ENCODE measurements at places on chromosomes 16 and 17.

GRCh38 chr16:79601092-79601930 is 774 bp upstream of the MAF start:
- peak; percentile 41 for DNase-seq

DNA sequence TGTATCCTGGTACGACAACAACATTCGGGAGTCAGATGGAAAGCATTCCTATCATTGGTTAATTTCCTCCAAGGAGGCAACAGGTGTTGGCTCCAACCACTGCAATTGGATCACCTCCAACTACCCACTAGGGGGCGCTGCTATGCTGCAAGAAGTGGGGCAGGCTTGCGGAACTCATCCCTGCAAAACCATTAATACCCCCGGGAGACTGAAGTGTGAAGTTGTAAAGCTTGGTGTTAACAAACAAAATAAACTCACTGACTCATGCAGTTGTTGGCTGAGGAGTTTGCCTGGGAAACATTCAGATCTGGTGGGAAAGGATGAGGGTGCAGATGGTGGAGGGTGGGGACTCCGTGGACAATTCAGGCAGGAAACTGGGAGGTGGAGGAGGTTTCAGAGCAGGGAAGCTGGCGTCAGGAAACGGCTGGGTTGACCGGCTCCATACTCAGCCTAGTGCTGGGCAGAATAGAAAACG is 84.9 kb downstream of the HS3ST2 start:
- DNase-seq: peak; percentile 21

- DNase-seq: no peak
Measured at GRCh38 chr17:78558989-78559388, 18.2 kb downstream of the DNAH17 start.

GRCh38 chr17:47718634-47719405 is 14.2 kb upstream of the TBX21 start:
- no peak for DNase-seq

DNA sequence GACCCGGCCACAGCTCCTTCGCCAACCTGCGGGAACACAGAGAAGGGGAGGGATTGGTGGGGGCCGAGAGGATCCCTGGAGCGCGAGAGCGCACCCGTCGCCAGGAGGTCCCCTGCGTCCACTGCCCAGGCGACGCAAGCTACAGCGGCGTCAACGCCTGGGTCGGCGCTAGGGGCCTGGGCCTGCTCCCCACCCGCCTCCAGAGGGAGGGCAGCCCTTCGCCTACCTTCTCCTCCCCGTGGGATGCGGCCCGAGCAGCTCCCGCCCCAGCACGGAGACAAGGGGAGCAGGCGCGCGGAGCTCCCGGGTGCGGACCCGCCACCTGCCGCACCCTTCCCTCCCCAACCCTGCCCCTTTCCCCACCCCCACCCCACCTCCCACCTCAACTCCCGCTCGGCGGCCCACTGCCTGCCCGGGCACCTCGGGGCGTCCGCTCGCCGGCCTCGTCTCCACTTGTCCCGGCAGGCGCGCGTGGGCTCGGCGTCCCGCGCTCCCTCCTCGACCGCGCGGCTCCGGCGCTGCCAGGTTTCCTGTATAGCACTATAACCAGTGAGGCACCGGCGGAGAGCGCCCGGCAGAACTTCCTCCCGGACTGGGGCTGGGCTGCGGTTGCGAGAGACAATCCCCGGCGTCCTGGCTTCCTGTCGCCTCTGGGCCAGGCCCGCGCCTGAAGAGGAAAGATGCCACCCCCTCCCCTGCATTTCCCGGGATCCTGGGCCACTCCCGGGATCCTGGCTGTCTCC is 119.1 kb upstream of the SMURF2 start:
- DNase-seq: peak; percentile 26

DNA sequence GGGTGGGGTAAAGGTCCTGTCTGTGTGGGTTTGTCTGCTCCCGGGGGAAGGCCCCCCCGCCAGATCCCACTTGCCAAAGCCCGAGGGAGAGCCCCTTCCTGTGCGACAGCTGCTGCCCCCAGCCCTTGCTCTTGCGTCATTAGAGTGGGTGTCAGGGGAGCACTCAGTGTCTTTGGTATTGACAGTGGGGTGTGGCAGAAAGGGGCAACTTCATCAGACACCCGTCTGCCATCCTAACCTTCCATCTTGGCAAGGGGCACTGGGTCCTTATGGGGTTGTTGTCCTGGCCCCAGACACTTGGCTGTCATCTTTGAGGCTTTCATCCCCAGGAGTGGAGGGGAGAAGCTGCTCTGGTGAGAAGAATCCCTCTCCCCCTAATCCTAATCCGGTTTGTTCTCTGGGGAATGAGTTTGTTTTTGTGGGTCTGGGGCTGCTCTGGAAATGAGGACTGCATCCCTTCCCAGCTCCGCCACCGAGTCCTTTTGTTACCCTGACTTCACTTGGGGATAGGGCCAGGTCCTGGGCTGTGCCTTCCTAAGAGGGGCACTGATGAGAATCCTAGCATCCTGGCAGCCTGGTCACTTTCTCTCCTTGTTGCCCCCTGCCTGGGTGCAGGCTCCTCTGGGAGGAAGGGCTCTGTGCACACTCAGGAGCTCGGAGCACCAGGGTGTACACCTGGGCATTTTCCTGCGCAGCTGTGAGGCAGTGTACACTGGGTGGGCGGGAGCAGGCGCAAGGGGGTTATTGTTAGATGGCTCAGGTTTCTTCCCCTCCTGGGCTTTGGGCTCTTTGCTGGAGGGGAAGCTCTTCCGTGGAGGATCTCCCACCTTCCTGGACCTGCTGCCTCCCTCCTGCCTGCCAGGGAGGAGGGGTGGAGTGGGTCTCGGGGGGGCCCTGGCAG is 21.1 kb downstream of the GJD3 start:
- DNase-seq: no peak

- peak; percentile 27 for DNase-seq
Measured at GRCh38 chr17:82457073-82457928, 1.2 kb upstream of the NARF start.

DNA sequence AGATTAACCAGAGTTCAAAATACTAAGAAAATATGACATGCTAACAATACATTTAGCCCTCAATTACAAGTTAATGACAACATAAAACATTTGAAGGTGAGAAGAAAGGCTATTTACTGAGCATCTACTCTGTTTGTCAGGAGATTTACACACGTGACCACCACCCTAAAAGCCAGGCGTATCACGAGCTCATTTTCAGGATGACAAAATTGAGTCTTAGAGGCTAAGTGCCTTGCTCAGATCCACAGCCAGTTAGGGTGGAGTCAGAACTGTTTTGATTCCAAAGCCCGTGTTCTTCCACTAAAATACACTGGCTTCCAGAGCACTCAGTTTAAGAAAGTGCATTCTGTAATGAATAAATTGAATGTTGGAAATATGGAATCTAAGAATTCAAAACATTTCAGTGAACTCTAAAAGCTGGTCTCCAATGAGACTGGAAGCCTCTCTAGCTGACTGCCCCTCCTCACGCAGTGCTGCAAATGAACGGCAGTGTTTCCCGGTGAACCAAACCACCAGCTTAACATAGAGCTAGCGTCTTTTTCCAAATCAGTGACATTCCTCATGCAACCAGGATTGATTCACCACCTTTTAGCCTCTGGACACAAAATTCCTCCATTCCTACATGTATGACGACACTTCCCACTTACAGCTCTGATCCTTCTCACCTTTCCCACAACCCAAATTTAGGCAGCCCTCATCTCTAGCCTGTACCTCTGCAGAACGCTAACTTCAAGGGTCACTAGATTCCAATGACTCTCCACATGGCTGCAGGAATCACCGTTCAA is 5.9 kb downstream of the ZDHHC7 start:
- DNase-seq: peak; percentile 68

GRCh38 chr16:82016263-82016662 is 5.0 kb upstream of the SDR42E1 start:
- peak; percentile 61 for DNase-seq

- no peak for DNase-seq
Measured at GRCh38 chr16:25094596-25094995, 16.9 kb upstream of the LCMT1 start.

DNA sequence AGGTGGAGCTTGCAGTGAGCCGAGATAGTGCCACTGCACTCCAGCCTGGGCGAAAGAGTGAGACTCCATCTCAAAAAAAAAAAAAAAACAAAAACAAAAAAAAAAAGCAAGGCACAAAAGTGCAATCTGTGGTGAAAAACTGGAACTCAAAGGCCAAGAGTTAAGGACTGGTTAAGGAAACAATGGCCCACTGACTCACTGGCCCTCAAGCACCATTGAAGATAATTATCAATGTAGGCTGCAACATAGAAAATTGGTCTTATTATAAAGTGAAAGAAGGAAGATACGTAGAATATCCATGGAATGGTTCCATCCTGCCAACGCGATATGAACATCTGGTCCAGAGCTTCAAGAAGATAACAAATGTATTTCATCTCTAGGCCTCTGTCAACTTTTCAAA is 444.2 kb downstream of the SOX9 start:
- DNase-seq: no peak

DNA sequence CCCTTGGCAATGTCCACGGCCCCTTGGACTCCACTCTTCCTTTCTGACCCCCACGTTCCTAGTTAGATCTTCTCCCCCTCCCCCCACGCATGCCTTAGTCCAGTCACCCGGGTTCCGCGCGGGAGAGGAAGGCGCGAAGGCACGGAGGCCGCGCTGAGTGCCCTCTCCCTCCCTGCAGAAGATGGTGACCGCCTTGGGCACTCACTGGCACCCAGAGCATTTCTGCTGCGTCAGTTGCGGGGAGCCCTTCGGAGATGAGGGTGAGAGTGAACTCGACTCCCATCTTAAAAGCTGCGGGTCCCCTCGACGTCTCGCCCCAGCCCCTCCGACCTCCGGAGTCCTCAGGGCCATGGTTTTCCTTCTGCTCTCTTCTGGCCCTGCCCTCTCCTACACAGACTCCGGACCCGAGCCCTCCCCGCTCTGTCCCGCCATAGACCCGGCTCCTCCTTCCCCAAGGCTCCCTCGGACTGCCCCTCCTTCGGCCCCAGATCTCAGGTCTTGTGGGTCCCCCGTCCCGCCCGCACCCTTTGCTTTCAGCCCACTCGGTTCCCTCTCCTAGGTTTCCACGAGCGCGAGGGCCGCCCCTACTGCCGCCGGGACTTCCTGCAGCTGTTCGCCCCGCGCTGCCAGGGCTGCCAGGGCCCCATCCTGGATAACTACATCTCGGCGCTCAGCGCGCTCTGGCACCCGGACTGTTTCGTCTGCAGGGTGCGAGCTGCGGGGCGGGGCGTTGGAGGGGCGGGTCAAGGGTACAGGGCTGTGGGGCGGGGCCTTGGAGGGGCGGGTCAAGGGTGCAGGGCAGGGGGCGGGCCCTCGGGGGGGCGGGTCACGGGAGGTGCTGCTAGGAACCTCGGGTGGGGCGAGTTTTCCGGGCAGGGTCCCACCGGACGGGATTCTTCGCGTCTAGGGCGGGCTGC is 4.6 kb downstream of the TGFB1I1 start:
- peak; percentile 54 for DNase-seq

DNA sequence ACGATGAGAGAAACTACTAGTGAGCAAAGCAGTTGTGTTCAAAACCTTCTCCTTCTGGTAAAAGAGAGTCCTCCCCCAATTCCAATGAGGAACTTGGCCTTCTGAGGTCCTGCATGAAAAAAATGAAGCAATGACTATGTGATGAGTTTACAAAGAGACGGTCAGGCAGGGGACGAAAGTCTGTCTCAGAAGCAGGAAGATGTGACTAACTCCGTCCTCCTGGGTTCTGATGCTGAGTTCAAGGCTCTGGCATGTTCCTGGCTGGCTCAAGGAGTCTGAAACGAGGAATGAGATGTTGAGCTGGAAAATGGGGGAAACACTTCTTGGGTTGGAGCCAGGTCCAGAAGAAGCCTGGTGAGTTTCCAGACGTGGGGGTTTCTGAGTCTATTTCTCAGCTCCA is 129.6 kb downstream of the CPPED1 start:
- peak; percentile 9 for DNase-seq

DNA sequence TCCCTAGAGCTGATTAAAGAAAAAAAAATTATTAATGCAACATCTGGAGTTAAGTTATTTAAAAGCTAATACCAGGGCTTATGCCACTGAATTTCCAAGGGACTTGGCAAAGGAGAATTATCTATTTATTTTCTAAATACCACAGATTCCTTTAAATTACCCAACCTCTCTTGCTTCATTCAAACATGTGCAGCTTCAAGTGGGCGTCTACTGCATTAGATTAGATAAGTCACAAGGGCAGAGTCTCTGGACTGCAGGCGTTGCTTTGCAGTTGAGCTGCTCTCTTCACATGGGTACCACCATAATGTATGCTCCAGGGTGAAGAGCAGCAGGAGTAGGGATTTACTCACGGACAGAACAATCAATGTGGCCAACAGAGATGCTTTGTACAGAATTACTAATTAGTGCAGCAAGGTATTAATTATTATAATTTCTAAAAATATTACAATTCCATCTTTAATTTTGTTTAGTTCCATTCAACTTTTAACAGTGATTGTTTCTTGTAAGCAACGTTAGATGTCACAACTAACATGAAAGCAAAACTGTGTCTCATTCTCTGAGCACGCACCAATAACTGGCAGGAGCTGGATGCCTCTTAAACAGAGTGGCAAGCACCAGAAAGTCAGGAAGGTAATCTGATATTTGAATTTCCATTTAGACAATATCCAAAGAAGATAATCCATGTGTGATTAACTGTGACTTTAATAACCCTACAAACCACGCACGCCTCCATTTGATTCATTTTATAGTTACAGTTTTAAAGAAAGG is 214.2 kb downstream of the STX8 start:
- DNase-seq: peak; percentile 95

- DNase-seq: peak; percentile 59
Measured at GRCh38 chr17:80619535-80620235, 75.0 kb downstream of the RPTOR start.
